Panc1 (cell line): ENCODE measurements at places on chromosomes 13 and 19.

DNA sequence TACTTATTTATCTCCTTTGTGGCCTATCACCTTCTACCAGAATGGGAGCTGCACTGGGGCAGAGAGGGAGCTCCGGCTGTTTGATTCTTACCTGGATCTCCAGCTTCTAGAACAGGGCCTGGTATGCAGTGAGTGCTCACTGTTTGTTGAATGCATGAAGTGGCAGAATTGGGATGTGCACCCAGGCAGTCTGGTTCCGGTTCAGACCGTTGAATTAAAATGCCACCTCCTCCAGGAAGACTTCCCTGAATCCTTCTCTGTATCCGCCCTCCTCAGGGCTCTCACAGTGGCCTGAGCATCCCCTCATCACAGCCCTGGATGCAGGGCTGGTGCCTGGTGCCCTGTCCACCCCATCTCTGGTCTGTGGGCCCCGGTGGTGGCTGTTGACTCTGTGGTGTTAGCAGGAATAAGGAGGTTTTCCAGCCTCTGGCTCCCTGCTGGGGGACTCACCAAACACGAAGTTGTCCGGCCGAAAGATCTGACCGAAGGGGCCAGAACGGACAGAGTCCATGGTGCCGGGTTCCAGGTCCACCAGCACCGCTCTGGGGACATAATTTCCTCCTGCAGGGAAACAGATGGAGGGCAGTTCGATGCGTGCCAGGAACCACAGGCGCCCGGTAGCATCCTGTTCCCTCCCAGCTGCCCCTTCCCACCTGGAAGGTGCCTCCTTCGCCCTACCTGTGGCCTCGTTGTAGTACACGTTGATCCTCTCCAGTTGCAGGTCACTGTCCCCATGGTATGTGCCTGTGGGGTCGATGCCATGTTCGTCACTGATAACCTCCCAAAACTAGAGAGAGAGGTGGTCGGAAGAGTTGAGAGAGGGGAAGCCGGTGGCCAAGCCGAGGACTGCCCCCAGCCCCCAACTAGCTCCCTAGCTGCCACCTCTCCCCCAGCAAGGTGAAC, 1.0 kb downstream of the TUBB4A start:
- DNase-seq, result no peak

DNA sequence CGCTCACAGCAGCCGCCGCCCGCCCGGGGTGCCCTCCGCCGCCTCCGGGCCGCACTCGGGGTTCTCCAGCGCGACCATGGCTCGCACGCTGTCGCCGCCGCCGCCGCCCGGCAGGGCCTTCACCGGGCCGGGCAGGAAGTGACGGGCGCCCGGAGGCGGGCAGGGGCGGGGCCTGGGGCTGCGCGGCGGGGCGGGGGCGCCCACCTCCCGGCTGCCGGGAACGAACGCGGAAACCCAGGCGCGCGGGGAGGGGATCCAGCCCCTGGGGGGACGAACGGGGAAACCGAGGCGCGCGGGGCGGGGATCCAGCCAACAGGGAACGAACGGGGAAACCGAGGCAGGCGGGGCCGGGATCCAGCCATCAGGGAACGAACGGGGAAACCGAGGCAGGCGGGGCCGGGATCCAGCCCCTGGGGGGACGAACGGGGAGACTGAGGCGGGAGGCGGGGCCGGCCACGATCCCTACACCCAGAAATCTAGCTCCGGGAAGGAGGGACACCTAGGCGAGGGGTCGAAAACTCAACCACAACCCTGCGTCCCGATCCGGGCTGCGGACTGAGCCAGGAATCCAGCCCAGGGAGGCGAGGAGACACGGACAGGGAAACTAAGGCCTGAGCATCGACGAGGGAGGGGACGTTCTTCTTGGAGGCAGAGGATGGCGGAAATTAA, at the start of gene R3HDM4:
R3HDM4 (minus strand) TSS at position 140 of the 669 bp plus-strand sequence; CDS start at position 78, 62 bp downstream.
- no peak for DNase-seq

GRCh38 chr19:11073568-11073967, 15.7 kb upstream of the LDLR start:
- no peak for DNase-seq

- DNase-seq, result no peak
These were observed 6.3 kb upstream of the ZSWIM4 start for GRCh38 chr19:13788991-13789390.

DNA sequence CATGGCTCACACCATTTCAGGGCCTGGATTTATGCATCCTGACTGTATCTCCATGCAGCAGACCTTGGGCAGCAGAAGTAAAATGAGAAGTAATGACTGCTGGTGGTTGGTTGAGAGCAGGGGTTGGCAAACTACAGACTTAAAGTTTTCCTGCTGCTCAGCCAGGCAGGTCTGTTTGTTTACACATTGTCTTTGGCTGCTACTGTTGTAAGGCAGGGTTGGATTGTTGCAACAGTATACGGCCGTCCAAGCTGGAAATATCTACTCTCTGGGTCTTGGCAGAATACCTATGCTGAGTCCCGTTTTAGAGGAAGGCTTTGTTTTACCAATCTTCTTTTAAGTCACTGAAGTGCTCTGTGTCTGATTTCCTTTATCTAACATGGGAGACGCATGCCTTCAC, 13.5 kb downstream of the SNRNP70 start:
- DNase-seq, result no peak

DNA sequence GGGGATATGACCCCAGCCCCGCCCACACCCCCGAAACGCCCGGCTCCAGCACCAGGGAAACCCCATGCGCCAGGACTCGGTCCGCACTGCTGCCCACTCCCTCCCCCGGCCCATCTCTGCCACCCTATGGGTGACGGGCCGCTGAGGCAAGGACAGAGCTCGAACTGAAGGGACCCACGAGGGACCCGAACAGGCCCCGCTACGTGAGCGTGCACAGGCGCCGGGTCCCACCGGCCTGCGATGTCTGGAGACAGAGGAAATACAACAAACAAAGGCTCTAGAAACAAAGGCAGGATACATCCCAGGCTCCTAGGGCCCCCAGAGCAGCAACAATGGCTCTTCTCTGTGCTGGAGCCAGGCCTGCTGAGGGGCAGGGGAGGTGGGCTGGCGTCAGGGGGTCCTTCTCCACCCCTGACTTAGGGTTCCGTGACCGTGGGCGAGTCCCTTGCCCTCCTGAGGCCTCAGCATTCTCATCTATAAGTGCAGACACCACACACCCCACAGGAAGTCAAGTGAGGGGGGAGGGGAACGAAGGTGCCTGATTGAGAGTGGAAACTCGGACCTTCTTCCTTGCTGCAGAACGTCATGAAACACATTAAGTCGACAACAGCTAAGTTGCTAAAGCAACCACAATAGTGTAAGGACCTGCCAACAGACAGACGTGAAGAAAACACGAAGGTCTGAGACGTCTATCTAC, 3.1 kb downstream of the ABHD17A start:
- no peak for DNase-seq

DNA sequence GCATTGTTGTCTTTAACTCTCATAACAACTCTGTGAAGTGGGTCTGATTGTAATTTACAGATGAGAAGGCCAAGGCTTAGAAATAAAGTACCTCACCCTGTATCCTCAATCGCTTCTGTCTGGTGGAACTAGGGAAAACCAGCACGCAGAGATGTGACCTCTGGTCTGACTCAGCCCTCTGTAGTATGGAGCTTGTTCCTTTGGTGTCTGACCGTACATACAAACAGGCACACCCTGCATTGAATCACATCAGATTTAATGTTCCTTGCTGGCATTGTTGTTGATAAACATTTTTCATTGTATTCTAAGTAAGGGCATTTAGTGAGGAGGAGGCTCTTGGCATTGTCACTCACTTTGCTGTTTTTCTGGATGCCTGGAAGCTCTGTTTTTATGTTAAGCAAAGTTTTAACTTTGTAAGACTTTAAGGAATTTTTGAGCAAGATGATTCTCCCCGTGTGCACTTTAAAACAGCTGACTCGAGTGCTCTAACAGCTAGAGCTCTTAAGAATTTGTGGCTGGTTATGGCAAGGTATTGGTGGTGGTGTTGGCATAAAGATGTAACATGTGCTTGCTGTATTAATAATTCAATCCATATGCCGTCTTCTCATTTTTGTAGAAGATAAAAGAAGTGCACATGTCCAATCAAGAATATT, 89.0 kb upstream of the SPATA13 start:
- no peak for DNase-seq

DNA sequence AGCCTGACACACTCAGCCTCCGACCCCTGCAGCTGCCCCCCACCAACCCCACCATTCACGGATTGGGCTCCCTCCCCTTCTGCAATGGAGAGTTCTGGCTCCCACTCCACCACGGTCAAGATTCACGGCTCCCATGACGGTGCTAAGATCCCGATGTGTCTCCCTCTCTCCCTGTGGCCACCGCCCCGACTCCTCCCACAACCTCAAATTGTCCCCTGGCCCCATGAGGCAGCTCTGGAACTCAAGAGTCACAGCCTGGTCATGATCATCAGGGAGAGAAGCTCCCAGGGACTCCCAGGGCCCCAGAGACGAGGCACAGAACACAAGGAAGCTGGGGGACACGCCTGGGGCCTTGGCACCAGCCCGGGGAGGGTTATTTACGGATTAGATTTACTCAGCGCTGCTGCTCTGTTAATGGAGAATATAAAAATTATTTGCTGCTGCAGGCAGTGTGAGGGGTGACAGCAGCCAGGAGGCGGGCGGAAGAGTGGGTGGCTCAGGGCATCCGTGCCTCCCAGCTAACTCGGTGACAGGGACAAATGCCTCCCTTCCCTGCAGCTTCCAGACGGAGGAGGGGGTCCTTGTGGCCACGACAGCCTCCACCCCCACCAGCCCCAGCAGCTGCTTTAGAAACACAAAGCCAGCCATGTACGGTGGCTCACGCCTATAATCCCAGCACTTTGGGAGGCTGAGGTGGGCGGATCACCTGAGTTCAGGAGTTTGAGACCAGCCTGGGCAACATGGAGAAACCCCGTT, 184.2 kb downstream of the PTPRS start:
- no peak for DNase-seq

DNA sequence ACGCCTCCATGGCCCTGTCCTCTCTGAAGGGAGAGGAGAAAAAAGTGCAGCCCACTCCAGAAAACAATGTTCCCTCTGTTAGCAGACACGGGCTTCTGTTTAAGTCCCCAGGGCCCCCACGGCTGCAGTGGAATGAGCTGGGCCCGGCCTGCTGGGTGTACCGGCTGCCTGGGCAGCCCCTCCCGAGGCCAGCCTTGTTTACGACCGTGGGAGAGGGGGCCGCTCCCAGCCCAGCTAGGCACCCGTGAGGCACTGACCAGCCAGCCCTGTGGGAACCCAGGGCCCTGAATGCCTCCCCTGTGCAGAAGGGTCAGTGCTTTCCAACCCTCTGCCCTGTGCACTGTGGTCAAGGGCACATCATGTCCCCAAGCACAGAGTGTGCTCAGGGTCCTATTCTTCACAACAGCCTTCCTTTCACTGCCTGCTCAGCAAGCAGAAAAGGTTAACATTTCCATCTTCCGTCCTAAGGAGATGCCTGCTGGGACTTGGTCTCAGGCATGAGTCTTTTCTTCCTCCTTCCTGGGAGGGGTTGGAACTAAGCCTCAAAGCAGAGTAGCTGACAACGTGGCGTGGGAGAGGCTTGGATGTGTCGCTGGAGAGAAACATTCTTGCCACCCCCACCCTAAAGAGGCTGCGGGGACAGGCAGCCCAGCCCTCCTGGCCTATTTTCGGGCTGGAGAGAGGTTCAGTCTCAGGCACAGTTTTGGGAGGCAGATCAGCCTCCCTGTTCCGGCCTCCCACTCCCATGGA, 90.1 kb downstream of the RGCC start:
- DNase-seq, result no peak

GRCh38 chr19:4692251-4693077, 22.3 kb upstream of the MYDGF start:
- DNase-seq, result no peak

- DNase-seq, result no peak
These were observed 27.3 kb downstream of the CHAF1A start for GRCh38 chr19:4429771-4430171.

- DNase-seq, result no peak
These were observed 4.7 kb downstream of the EPS8L1 start for GRCh38 chr19:55080121-55080967.

GRCh38 chr13:79402074-79402635, 3.9 kb downstream of the RBM26 start:
- DNase-seq, result no peak

GRCh38 chr19:3725640-3726310, 17.6 kb downstream of the TJP3 start:
- DNase-seq, result no peak

DNA sequence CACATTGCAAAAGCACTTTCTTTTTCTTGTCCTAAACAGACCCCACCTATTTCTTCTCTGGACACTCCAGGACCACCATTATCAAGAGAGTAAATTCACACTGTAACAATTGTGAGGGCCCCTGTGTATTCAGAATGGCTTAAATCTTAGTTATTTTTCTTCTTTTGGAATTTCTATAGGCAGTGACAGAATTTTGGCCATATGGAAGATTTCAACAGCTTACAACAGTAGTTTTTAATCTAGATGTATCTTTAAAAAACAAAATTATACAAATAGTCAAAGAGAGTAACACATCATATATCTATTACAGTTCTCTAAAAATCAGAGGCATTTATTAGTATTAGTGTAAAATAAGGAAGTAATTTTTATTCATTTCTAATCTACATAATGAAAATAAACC, 482.1 kb downstream of the LIG4 start:
- no peak for DNase-seq

- no peak for DNase-seq
These were observed 708.6 kb upstream of the KLHL1 start for GRCh38 chr13:70816853-70817252.

DNA sequence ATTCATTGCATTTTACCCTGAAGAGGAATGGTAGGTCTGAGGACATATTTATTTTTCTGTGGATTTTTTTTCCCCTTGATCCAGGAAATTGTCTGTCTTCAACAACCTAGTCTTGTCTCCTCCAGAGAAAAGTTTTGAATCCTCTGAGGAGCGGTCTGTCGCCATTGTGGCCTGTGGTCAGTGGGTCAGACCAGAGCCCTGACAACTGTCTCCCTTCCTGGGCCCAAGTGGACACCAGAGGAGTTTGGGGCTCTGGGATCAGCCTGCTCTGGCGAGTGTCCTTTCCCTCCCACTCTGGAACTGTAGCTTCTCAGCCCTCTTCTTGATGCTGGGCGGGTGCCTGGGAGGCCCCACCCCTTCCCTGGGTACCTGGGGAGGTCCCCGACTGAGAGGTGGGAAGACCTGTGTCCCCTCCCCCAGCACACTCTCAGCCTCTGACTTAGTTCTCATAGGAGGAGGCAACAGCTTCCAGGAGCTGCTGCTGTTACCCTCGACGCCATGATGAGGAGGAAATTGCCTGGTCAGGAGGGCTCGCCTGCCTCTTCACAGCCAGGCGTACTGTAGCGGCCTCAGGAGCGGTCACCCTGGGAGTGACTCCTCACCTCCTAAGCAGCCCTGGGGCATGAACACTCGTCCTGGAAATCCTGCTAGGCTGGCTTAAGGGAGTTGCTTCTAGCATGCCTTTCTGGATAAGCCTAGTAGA, 110.3 kb downstream of the GGACT start:
- DNase-seq, result no peak

GRCh38 chr13:53004573-53004972, 24.0 kb upstream of the OLFM4 start:
- no peak for DNase-seq
